ENCODE measurements at places on chromosomes 11 and 22.
A peak's percentile ranks its signal among the peaks of the same experiment; 100 is the strongest.

DNA sequence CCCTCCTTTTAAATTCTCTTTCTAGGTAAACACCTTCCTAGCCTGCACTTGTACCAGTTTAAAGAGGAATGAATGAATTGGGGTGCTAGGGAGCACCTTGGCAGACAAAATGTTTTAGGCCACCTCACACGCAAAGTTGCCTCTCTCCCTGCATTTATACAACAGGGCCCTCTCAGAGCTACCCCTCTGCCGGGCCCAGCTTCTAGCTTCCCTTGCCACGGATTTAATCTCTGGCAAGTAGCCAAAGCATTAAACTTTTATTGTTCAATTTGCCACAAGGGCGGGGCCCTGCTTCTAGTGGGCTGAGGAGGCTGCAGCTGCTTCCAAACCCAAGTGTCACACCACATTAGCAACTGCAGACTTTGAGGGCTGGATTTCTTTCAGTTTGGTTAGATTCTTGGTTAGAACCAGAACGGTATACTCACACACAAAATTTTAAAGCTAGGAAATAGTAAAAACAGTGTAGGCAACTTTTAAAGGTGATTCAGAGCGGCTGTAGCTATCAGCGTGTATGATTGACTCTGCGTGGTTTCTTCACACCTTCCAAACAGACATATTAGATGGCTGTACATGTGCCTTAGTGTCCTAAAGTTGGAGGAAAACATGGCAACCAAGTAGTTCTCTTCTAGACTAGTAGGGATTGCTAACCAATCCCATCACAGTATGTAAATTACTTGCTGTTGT is 6.5 kb downstream of the KREMEN1 start:
- no peak for DNase-seq

DNA sequence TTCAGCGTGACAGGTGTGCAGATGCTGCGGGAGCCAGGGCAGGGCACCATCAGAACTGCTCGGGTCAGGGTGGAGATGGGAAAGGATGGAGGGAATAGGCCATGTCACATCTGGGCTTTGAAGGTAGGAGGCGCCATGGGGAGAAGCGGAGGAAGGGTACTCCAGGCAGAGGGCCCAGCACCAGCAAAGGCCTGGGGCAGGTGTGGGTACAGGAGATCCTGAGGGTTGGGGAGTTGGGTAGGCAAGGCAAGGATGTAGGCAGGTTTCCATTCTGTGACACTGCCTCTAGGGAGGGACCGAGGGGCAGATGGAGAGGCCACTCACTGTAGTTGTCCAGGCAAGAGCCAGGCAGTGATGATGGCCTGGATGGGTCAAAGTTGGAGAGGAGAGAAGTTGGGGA is 8.5 kb downstream of the EMID1 start:
- no peak for DNase-seq

- DNase-seq, result no peak
Observed at GRCh38 chr22:44424867-44425693, 73.0 kb downstream of the RTL6 start.

- no peak for DNase-seq
Observed at GRCh38 chr11:85801527-85801926, 9.4 kb downstream of the SYTL2 start.

- no peak for DNase-seq
Observed at GRCh38 chr11:128595775-128596174, 8.4 kb upstream of the ETS1 start.

GRCh38 chr11:102410382-102410784 is 42.2 kb downstream of the TMEM123 start:
- DNase-seq, result no peak

DNA sequence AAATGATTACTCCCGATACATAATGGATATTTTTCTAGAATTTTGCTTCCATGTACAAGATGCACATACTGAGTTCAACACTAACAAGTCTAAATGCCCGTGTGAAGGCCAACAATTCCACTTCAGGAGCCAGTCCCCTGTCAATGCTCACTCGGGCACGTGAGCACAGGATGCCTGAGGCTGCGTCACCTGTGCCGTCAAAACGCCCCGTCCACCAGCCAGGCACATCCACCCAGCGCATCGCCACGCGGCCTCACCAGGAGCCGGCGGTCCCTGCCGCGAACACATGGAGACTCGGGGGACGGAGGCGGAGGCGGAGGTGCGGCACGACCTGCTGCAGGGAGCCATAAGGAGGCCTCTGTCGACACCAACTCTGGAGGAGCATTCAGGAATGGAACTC is 9.8 kb downstream of the TOLLIP start:
- DNase-seq, result no peak

GRCh38 chr11:87809256-87809655 is 366.0 kb downstream of the RAB38 start:
- no peak for DNase-seq

DNA sequence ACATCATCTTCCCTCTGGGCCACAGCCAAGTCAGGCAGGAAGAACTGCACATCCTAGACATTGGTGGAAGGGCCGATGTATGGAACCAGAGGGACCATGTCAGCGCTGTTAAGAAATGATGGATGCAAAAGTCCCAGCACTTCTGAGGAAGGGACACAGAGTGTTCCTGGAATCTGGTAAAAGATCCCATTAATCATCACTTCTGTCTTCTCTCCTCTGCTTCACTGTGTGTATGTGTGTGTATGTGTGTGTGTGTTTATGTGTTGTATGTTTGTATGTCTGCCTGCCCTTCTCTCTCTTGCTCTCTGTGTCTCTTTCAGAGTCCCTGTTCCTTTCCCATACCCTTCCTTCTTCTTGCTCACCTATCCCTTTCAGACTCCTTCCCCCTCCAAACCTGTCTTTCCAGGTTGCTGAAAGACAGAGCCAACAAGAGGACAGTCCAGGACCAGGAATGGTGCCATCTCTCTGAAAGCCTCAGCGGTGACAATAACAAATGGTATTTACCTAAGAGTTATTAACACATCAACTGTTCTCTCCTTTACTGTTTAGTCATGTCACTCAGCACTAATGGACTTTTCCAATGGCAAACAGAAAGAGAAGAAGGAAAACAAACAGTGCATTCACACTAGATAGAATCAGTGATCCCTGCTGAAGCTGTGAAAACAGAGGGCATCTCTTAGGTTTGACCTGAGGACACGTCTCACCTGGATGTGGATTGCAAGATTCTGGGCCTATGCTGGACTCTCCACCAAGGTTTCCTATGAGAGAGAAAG is 47.1 kb downstream of the EHF start:
- no peak for DNase-seq

DNA sequence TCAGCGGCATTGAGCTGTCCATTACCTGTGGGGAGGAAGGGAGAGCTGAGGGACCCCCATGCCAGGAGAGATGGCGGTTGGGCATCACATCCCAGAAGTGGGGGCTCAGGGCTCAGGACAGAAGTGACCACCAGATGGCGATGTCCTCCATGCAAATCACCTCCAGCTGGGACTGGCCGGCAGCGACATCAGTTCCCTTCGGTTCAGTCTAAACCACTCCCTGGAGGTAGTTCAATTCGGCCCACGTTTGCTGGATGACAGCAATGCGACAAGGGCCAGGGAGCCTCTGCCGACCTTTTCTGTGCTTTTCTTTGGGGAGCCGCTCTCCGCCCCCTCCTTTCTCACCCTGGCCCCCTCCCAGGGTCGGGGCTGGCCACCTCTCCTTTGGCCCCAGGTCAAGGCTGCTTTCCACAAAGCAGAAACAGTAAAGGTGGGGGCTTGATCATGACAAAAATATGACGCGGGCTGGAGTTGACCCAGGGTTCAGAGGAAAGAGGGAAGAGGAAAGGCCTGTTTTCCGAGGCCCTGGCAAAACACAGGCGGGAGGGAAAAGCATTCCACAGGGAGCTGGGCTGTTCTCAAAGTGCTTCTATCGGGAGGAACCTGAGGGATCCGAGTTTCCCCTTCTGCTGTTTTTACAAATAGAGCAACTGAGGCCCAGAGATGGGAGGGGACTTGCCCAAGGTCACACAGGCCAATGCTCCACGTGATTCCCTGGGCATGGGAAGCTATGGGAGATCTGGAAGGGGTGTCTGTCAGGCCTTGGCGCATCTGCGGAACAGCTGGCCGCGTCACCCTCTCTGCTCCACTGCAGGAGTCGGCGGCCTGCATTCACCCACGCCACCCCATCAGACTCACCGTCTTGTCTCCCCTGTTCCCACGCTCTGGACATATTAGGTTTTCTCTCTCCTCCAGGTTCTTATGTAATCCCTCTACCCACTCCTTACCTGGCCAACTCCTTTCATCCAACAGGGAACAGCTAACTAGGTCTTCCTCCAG is 54.7 kb downstream of the FBXO7 start:
- DNase-seq, result peak; percentile 47

GRCh38 chr22:29726512-29727130 is 6.8 kb downstream of the CABP7 start:
- no peak for DNase-seq

- no peak for DNase-seq
Observed at GRCh38 chr11:120233207-120233803, 6.6 kb upstream of the POU2F3 start.

DNA sequence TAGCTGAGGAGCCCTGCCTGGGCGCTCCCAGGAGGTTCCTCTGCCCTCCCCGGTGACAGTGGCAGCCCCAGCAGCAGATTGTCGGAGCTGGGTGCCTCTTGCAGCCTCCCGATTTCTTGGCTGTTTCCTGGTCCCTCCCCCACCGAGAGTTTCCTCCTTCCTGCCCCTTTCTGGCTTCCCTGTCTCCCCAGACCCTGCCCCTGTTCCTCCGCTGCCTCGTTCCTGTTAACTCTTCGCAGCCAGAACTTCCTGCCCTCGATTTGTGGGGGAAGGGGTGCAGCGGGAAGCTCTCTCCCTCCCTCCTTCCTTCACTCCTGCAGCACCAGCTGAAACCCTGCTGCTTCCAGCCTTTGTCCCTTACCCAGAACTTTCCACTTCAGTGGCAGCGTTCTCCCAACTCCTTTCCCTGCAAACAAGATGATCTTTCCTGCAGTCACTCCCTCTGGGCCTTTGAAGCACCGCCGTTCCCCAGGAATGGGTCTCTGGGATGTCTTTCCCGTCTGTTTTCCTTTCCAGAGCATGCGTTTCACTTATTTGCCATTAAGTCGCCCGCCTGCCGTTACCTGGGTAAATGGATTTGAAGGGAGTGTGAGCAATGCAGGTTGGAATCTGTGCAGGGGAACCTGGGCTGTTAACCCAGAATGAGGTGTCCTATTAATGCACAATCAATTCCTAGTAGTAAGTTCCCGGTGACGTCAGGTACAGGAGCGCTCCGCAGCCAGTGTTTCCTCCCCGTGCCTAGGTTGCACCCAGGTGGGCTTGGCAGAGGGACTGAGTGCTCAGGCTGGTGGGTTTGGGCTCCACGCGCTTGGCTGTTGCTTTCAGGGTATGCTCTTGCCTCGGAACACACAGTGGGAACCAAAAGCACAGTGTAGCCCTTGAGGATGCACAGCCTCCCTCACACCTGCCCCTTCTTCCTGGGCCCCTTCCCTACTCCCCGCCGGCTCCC is 4.3 kb downstream of the GRK2 start:
- DNase-seq, result no peak

DNA sequence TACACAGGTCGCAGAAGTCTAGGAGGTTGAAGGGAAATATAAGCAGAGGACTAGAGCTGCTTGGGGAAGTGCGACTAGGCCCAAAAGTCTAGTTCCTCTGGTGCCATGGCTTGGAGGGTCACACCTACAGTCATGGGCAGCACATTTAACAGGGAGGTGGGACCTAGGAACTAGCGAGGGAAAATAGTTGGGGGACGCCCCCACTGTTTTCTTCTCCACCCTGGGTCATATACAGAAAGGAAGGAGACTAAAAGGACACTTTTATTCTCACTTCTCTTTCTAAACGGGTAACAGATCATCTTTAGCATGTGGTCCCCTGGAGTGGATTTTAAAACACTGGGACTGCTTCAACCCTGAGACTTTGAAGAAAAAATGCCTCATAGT is 16.6 kb downstream of the APIP start:
- DNase-seq, result no peak

GRCh38 chr11:110629594-110629993 is 82.6 kb downstream of the ARHGAP20 start:
- DNase-seq, result no peak

GRCh38 chr11:2888266-2888968 is 2.8 kb upstream of the CDKN1C start:
- DNase-seq, result peak; percentile 94

DNA sequence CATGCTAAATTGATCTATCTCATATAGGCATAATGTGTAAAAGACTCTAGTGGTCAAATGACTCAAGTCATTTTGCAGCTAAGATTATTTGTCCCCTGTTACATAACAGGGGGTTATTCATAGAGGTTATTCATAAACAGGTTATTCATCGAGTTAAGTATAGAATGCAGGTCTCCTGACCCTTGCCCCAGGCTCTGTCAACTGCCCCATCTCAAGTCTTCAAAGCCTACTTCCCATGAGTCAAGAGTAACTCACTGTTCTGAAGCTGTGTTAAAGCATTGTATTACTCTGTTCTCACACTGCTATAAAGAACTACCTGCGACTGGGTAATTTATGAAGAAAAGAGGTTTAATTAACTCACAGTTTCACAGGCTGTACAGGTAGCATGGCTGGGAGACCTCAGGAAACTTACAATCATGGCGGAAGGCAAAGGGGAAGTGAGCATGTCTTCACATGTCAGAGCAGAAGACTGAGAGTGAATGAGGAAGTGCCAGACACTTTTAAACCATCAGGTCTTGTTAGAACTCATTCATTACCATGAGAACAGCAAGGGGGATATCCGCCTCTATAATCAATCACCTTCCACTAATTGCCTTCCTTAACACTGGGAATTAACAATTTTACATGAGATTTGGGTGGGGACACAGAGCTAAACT is 226.2 kb upstream of the BLID start:
- DNase-seq, result no peak

DNA sequence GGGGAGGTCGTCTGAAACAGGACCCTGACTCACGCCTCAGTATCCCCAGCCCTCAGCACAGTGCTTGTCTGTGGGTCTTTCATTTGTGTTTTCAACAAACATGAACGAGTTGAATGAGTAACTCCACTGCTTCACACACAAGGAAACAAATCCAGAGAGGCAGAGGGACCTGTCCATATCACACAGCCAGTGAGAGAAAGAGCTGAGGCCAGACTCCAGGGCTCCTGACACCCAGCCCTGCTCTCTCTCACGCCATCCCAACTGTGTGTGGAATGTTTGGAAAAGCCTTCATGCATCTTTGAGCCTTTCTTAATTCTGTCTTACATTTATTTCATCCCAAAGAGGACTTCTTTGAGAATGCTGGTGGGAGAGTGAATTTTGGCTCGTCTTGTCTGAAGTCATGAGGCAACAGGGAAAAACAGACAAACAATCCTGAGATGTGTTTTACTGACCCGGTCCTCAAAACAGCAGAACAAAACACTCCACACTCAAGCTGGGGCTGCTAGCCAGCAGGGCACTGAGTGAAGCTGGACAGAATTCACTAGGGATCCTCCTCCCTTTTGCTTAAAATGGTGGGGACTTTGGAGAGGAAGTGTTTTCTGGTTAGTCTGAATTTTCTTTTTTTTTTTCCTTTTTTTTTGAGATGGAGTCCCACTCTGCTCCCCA is 19.7 kb upstream of the ALG8 start:
- DNase-seq, result no peak

DNA sequence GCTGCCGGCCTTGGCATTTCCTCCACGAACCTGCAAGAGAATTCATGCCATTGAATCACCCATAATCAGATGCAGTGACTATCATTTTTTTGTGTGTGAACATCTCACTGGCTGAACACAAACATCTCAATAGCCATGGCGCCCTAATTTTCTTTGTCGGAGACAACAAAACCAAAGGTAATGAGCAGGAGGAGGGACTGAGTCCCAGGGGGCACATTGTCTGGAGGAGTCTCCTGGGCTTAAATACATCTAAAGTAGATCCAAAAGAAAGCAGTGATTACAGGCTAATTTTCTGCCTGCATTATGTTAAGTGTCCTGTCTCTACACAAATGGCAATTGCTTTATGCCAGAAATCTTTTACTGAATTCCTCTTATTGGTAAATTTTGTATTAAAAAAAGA is 113.5 kb downstream of the NTM start:
- no peak for DNase-seq

- no peak for DNase-seq
Observed at GRCh38 chr11:112404112-112404511, 143.5 kb upstream of the PLET1 start.
